ENCODE measurements at places on chromosomes 5 and 9. TPM values are rescaled to one million over a fixed set of nuclear protein-coding genes. Genes with fewer than 3 reads are reported as not detected.

Gene PCDHB10
- 1.2 TPM for total RNA-seq

DNA sequence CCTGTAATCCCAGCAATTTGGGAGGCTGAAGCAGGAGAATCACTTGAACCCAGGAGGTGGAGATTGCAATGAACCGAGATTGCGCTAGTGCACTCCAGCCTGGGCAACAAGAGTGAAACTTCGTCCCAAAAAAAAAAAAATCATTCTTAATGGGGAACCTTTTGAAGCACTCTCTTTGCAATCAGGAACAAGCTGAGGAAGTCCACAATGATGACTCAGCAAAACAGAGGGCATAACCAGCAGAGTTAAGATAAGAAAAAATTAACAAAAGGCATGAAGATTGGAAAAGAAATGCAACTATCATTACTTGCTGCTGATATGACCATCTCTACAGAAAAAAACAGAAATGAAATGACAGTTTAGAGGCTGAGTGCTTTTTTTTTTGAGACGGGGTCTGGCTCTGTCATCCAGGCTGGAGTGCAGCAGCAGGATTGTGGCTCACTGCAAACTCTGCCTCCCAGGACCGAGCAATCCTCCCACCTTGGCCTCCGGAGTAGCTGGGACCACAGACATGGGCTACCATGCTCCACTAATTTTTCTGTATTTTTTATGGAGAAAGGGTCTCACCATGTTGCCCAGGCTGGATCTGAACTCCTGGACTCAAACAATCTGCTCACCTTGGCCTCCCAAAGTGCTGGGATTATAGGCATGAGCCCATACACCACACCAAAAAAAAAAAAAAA is 88.0 kb downstream of the FNBP1 start:
- no peaks in the 10 kb centered on the region for H3K36me3 ChIP-seq
- H3K4me3 ChIP-seq, result no peak overlapping the region
- H3K27ac ChIP-seq, result no peak overlapping the region
- H3K27me3 ChIP-seq, result no peaks in the 10 kb centered on the region
- DNase-seq, result no peak
- peaks cover 9% of the 10 kb centered on the region for H3K4me1 ChIP-seq

- peak; percentile 8 for DNase-seq
- no peak overlapping the region for H3K27ac ChIP-seq
- no peaks in the 10 kb centered on the region for H3K36me3 ChIP-seq
- peaks cover 12% of the 10 kb centered on the region for H3K4me1 ChIP-seq
These were observed 69.3 kb downstream of the AMBP start for GRCh38 chr9:114008667-114009410.

Gene BHMT2
- total RNA-seq, result 7.8 TPM

DNA sequence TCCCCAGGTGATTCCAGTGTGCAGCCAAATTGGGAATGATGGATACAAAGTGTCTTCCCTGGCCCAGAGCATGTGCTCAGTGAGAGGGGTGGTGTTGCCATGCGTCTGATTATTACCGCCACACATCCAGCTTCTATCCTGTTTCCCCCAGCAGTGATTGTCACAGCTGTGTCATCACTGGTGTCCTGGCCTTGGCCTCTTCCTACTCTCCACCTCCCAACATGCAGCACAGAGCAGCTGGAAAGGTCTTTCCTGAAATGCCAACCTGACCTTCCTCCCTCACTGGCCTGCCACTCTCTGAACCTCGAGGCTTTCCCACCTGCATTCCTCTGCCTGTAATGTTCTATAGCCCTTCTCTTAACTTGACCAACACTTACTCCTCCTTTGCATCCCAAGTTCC is 60.0 kb downstream of the TMOD1 start:
- no peak for DNase-seq
- H3K4me3 ChIP-seq, result no peak overlapping the region
- H3K36me3 ChIP-seq, result no peaks in the 10 kb centered on the region
- H3K4me1 ChIP-seq, result peaks cover 78% of the 10 kb centered on the region
- H3K27ac ChIP-seq, result peak overlapping the region; percentile 54

Gene ZNF618
- total RNA-seq, result 2.3 TPM

Gene GTF3C4
- 10.0 TPM for total RNA-seq

Gene SVEP1
- 9.6 TPM for total RNA-seq

All from heart left ventricle (tissue), 16 donors.